ENCODE measurements at places on chromosomes 3 and 15. TPM values are rescaled to one million over a fixed set of nuclear protein-coding genes. Genes with fewer than 3 reads are reported as not detected.

DNA sequence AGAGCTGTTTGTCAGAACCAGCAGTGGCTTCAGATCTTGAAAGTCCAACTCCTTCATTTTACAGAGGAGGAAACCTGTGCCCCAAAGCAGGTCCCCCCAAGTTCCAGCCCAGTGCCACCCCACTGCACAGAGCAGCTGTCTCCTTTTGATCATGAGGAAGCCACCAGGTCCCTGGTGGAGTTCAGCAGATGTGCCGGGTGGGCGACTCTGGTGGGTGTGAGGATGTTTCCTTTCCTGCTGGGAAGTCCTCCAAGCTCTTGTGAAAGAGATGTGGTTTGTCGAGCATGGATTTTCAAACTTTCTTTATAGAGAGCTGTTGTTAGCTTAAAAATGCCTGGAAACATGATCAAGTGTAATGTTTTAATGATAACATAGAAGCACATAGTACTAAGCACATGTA lies 52.0 kb downstream of the SMAD3 start:
- H3K4me3 ChIP-seq = no peak overlapping the region
- peaks cover 26% of the 10 kb centered on the region for H3K4me1 ChIP-seq
- H3K27ac ChIP-seq = no peak overlapping the region
- no peaks in the 10 kb centered on the region for H3K27me3 ChIP-seq

GRCh38 chr15:100862162-100862561 lies 17.5 kb upstream of the ALDH1A3 start:
- no peaks in the 10 kb centered on the region for H3K27me3 ChIP-seq
- H3K36me3 ChIP-seq = no peaks in the 10 kb centered on the region
- H3K4me3 ChIP-seq = no peak overlapping the region
- H3K27ac ChIP-seq = no peak overlapping the region
- H3K4me1 ChIP-seq = peaks cover 3% of the 10 kb centered on the region

Gene IMPG2
- total RNA-seq = 0.13 TPM

- no peak overlapping the region for H3K4me3 ChIP-seq
- H3K27me3 ChIP-seq = no peaks in the 10 kb centered on the region
- peaks cover 18% of the 10 kb centered on the region for H3K4me1 ChIP-seq
- H3K27ac ChIP-seq = peak overlapping the region; percentile 90
Observed at GRCh38 chr3:66609660-66610561, 109.1 kb upstream of the LRIG1 start.

DNA sequence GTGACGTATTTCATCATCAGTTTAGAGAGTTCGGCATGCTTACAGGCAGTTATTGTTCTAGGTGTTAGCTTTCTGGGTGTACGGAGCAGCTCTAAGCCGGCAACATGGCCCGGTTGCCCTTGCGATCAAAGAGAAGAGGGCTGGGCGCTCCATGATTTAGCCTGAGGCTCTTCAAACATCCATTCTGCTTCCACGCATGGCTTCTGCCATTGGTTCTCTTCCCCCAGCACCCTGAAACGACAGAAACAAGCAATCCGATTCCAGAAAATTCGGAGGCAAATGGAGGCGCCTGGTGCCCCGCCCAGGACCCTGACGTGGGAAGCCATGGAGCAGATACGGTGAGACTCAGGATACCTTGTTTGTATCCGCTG lies 574 bp downstream of the NGRN start:
- peak overlapping the region; percentile 59 for H3K4me3 ChIP-seq
- peak; percentile 62 for DNase-seq
- H3K4me1 ChIP-seq = peaks cover 17% of the 10 kb centered on the region
- peaks cover 26% of the 10 kb centered on the region for H3K36me3 ChIP-seq

DNA sequence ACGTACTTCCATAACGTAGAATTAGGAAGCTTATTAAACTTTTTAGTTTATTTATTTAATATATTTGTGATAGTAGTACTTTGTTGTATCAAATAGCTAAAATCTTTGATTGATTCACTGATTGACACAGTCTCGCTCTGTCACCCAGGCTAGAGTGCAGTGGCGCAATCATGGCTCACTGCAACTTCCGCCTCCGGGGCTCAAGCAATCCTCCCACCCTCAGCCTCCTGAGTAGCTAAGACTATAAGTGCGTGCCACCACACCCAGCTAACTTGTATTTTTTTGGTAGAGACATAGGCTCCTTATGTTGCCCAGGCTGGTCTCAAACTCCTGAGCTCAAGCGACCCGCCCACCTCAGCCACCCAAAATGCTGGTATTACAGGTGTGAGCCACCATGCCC lies 5.7 kb downstream of the APH1B start:
- H3K27ac ChIP-seq = no peak overlapping the region
- no peak for DNase-seq
- H3K27me3 ChIP-seq = no peaks in the 10 kb centered on the region

DNA sequence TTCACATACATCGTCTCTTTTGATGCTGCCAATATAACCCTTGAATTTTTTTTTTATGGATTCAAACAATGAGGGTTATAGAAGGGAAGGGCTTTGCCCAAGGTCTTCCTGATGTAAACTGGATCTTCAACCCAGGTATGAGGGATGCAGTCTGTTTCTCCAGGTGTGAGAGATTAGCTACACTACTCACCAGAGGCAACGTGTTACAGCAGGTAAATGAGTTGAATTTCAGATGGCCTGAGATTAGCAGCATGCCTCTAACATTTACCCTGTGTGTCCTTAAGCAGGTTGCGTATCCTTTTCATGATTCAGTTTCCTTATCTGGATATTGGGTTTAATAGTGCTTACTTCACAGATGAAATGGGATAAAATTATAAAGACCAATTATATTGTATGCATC lies 1.9 kb downstream of the RTP4 start:
- no peak for DNase-seq
- H3K36me3 ChIP-seq = no peaks in the 10 kb centered on the region
- peaks cover 12% of the 10 kb centered on the region for H3K27me3 ChIP-seq
- no peaks in the 10 kb centered on the region for H3K4me1 ChIP-seq
- H3K27ac ChIP-seq = no peak overlapping the region
- no peak overlapping the region for H3K4me3 ChIP-seq

Gene OSTN
- not detected for total RNA-seq

DNA sequence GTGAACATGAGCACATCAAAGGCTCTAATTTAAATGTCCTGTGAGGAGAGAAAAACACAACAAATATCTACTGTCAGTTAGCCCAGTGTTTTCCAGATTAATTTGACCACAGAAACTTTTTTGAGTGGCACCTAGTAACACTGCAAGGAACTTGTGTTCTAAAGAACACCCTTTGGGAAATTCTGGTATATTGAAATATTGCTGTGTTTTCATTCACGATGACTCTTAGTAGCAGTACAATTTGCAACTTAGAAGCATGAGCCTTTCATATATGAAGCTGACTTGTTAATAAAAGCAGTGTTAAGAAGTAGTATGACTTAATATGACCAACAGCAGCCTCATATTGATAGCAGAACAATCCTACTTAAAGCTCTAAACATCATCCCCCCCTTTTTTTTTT lies 32.0 kb downstream of the B3GALNT1 start:
- DNase-seq = no peak
- no peaks in the 10 kb centered on the region for H3K27me3 ChIP-seq
- no peak overlapping the region for H3K4me3 ChIP-seq
- no peaks in the 10 kb centered on the region for H3K36me3 ChIP-seq

- no peaks in the 10 kb centered on the region for H3K36me3 ChIP-seq
- H3K4me1 ChIP-seq = no peaks in the 10 kb centered on the region
- peaks cover 6% of the 10 kb centered on the region for H3K27me3 ChIP-seq
- no peak for DNase-seq
Observed at GRCh38 chr3:99755831-99756230, 61.8 kb upstream of the CMSS1 start.

DNA sequence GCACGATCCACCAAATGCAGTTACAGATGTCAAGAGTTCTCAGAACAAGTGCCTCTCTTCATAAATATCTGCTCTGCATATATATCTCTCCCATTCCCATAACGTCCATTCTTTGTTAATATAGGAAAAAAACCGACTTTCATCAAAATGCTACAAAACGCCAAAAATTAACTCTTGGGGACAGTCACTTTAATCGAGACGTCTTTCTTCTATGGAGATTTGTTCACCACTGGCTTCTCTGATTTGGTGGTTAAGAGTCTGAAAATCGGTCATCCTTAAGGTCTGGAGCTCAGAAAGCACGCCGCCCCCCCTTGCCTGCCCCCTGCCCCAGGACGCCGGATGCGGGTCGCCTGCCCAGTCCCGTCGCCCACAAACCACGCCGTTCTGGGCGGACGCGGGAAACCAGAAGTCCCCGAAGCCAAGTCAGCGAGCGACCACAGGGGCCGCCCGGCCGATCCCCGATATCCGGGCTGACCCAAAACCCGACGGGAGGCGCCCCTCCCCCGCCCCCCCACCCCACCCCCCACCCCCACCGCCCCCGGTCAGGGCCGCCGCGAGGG lies 252.7 kb downstream of the TJP1 start:
- no peaks in the 10 kb centered on the region for H3K36me3 ChIP-seq
- H3K4me1 ChIP-seq = no peaks in the 10 kb centered on the region
- no peak for DNase-seq

GRCh38 chr3:56802378-56802745 lies 613 bp upstream of the ARHGEF3 start:
- H3K27ac ChIP-seq = no peak overlapping the region
- no peaks in the 10 kb centered on the region for H3K36me3 ChIP-seq
- no peak for DNase-seq
- H3K27me3 ChIP-seq = no peaks in the 10 kb centered on the region
- no peaks in the 10 kb centered on the region for H3K4me1 ChIP-seq

DNA sequence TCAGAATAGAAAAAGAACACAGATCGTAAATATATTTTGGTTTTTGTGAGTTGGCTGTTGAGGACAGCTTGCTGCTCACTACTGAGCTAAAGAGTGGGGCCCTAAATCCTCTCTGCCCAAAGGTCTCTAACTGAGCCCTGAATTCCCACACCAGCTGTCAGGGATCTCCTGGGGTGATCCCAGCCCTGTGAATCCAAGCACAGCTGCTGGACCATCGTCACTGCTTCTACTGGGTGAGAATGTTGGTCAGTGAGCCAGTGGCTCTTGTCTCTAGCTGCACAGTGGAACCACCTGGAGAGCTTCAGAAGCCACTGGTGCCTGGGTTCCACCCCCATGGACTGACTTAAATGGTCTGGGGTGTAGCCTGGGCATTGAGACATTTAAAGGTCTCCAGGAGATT lies 90.5 kb upstream of the IL12A start:
- no peaks in the 10 kb centered on the region for H3K36me3 ChIP-seq
- no peak overlapping the region for H3K4me3 ChIP-seq
- H3K27me3 ChIP-seq = no peaks in the 10 kb centered on the region
- peaks cover 18% of the 10 kb centered on the region for H3K4me1 ChIP-seq

DNA sequence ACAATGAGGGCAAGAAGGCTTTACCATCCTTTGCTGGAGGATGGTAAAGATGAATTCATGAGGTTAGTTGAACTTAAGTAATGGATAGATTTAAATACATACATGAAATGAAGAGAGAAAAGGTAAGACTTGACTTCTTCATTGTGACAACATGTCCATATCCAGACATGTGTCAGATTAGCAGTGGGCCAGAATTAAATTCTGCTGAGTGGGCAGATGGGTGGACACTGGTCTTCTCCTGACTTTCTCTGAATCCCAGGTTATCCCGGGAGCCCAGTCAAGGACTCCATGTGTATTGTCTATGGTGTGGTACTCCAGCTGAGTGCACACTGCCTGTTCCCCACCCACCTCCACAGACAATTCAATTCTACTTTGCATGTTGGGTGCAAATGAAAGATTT lies 603.1 kb downstream of the NLGN1 start:
- no peaks in the 10 kb centered on the region for H3K36me3 ChIP-seq
- no peaks in the 10 kb centered on the region for H3K27me3 ChIP-seq
- no peak overlapping the region for H3K27ac ChIP-seq
- H3K4me3 ChIP-seq = no peak overlapping the region

DNA sequence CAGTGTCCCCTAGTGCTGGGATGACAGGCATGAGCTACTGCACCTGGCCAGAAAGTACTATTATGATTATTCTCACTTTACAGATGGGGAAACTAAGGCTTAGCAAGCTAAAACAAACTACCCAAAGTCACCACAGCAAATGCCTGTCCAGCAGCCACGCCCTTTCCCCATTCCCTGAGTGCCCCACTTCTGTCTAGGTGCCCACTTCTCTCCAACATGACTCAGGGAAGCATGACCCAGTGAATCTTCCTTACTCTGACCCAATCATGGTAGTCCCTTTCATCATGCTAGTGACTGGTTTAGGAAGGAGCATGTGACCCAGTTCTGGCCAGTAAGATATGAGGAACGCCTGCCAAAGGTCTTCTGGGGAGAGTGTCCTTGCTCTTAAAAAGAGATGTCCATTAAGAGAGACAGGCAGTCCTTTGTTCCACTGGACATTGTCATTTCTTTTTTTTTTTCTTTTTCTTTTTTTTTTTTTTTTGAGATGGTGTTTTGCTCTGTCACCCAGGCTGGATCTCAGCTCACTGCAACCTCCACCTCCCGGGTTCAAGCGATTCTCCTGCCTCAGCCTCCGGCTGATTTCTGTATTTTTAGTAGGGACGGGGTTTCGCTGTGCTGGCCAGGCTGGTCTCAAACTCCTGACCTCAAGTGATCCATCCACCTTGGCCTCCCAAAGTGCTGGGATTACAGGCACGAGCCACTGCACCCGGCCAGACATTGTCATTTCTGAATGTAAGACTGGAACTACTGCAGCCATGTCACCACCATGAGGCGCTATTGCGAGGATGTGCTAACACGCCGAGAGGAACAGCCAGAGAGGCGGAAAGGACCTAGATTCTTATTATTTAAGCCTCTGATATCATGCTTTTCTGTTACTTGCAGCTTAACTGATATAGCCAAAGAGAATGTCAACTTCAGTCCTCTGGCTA lies 19.8 kb downstream of the MEGF11 start:
- no peak overlapping the region for H3K4me3 ChIP-seq
- no peak overlapping the region for H3K27ac ChIP-seq
- DNase-seq = peak; percentile 27
